Fibroblast of lung (primary cell): ENCODE measurements at places on chromosomes 3 and 15. TPM values are rescaled to one million over a fixed set of nuclear protein-coding genes. Genes with fewer than 3 reads are reported as not detected.
A peak's percentile ranks its signal among the peaks of the same experiment; 100 is the strongest.

Gene TUSC7
- total RNA-seq, result not detected in 2 replicates

Gene GOLGA8J
- under 0.01 TPM in 1 of 2 replicates, not detected in the other for total RNA-seq

Gene ABHD2
- 42.9 and 84.9 TPM in 2 replicates for total RNA-seq

DNA sequence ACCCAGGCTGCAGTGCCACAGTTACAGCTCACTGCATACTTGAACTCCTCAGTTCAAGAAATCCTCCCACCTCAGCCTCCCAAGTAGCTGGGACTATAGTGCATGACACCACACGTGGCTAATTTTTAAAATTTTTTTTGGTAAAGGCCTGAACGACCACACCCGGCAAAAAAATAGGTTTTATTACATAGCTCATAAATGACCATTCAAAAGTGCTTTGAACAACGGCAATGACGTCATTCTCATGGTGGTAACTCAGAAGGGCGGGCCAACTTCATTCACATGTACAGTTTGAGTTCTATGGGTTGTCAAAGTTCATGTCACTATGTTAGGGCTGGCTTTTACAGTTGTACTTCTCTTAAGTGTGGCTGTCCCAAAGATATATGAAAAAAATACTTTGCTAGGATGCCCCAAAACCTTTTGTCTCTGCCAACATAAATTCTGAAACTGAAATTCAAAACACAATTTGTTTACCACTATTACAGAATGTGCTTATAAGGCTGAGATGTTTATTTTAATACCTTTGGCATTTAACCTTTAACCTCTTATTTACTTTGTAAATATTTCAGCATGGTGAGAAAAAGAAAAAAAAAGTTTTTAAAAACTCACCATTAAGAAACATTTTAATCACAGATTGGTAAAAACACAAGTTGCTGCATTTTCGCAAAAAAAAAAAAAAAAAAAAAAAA is 6.2 kb downstream of the MYO1E start:
- DNase-seq, result peak; percentile 50
- H3K27ac ChIP-seq, result no peak overlapping the region
- H3K36me3 ChIP-seq, result no peaks in the 10 kb centered on the region
- no peaks in the 10 kb centered on the region for H3K27me3 ChIP-seq
- H3K4me1 ChIP-seq, result peaks cover 8% of the 10 kb centered on the region
- H3K4me3 ChIP-seq, result no peak overlapping the region

GRCh38 chr15:92930054-92930621 is 30.0 kb downstream of the CHD2 start:
- H3K4me1 ChIP-seq, result peaks cover 8% of the 10 kb centered on the region
- DNase-seq, result no peak
- peaks cover 5% of the 10 kb centered on the region for H3K36me3 ChIP-seq
- no peak overlapping the region for H3K4me3 ChIP-seq

DNA sequence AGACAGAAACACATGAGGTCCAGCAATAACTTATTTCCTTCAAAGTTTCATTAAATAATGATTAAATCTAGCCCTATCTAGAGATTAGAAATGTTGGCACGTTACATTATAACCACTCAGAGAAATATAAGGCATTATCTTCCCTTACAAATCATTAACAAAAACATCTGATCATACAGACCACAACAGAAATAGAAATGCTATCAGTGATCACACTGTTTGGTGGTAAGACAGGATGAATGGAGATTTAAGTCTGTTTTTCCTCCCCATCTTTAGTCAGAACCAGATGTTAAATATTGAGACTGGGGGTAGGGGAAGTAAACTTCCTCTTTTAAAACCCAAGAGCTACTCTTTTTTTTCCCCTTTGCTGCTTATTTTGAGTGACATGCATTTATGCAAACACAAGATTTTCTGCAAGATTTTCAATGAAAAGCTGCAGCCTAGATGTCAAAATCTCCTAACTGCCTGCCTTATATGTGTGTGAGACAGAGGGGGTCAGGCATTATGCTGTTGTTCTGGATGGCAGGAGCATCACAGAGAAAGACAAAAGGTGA is 70.4 kb downstream of the CBLB start:
- H3K27me3 ChIP-seq, result no peaks in the 10 kb centered on the region
- H3K36me3 ChIP-seq, result no peaks in the 10 kb centered on the region
- no peak overlapping the region for H3K27ac ChIP-seq
- no peaks in the 10 kb centered on the region for H3K4me1 ChIP-seq
- no peak for DNase-seq

Gene CLDND1
- 71.4 and 76.8 TPM in 2 replicates for total RNA-seq
